ENCODE measurements at places on chromosomes 12 and 14.
A peak's percentile ranks its signal among the peaks of the same experiment; 100 is the strongest.

DNA sequence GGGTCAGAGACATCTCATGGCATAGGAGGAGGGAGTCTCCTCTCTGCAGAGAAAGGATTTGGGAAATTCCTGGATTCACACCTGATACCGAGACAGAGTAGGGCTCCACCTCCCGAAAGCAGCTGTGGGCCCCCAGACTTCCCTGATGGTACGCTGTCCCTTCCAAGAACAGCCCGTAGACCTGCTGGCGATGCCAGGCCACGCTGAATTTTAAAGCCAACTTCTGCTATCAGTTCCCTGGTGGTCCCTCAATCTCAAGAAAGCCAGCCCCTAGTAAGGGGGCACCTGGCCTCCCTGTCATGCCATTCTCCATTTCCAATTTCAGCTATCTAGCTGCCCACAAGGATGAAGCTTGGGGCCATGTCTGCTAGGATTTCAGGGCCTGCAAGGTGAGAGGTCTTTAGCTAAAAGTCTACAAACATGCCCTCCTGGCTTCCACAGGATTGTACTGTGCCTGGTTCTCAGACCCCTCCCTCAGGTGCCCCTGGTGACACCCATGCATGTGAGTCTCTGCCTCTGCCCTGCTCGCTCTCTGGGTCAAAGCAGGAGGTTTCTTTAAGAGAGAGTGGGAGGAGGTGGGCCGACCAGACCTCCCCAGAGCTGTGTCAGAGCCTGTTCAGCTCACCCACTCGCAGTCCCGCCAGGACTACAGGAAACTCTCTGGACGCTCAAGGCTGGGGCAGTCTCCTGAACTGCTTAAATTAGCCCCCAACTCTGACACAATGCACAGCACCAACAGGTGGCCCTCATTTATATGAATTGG, 30.5 kb downstream of the ANO2 start:
- no peak for DNase-seq

- DNase-seq, result no peak
Observed at GRCh38 chr14:97061198-97061597, 264.0 kb downstream of the VRK1 start.

GRCh38 chr12:99767809-99768208, 120.3 kb downstream of the GARIN6 start:
- DNase-seq, result peak; percentile 51

DNA sequence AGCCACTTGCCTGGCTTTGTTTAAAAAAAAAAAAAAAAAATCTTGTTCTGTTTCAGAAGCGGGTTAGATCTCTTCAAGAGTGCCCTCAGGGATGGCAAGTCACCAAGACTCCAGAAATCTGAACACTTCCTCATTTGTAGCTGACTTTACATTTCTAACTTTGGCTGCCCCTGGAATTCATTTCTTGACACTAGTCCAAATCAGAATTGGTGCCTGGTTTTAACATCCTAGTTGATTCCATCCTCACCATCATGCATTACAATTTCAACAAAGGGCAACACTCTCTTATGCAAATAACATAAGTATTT, 295.5 kb downstream of the RMST start:
- no peak for DNase-seq

DNA sequence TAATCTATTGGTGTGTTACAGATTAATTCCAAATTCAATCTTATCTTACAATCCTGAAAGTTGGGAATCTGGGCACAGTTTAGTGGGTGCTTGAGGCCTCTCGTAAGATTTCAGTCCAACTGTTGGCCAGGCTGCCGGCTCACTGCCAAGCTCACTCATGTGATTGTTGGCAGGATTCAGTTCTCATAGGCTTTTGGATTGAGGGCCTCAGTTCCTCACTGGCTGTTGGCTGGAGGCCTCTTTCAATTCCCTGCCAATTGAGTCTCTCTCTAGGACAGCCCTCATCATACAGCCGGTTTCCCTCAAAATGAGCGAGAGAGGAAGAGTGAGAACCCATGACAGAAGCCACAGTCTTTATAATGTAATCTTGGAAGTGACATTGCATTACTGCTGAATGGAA, 123.5 kb upstream of the FBXO33 start:
- DNase-seq, result no peak

DNA sequence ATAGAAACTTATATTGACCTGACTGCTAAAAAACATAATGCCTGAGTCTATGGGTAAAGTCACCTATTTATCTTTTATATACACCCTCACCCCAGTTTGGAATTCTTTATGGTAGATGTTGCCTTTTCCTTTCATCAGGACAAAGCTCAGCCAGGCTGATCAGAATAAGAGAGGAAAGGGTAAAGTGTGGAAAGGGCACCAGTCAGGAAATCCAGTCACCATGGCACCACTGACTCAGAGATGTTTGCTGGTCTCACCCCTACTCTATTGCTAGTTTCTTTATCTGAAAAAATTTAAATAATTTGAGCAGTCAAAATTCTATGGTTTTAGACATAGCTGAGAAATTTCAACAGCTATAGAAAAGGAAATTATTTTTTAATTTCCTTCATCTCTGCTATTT, 49.2 kb upstream of the SSTR1 start:
- no peak for DNase-seq

DNA sequence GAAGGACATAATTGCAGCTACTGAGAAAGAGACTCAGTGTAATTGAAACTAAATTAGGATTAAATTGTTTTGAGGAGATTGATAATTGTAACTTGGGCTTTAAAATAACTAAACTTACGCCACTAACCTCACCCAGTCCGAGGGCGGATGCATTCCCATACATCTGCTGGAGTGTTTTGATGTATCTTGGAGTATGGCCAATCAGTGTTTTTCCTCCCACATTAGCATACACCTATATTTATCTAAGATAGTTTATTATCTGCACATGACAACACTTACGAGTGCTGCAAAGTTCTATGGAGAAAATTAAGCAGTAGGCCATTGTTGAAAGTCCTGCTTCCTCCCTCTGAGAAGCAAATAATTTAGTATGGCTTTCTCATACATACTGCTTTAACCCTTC, 184.7 kb upstream of the PLEKHG7 start:
- no peak for DNase-seq

DNA sequence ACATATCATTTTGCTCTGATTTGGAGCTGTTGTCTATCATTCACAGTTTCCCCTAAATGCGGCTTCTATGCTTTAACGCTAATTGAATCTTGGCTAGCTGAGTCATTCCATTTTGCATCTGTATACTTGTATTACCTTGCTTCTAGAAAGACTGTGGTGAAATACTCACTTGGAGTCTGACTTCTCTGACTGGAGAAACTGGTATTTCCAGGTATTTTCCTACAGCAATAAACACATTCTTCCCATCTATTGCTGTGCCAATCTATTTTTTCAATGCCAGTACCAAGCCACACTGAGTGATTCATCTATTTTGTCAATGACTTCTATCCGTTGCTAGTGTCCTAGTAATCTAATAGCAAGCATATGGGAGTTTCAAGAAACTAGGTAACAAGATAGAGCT, 76.0 kb upstream of the ST8SIA1 start:
- no peak for DNase-seq

DNA sequence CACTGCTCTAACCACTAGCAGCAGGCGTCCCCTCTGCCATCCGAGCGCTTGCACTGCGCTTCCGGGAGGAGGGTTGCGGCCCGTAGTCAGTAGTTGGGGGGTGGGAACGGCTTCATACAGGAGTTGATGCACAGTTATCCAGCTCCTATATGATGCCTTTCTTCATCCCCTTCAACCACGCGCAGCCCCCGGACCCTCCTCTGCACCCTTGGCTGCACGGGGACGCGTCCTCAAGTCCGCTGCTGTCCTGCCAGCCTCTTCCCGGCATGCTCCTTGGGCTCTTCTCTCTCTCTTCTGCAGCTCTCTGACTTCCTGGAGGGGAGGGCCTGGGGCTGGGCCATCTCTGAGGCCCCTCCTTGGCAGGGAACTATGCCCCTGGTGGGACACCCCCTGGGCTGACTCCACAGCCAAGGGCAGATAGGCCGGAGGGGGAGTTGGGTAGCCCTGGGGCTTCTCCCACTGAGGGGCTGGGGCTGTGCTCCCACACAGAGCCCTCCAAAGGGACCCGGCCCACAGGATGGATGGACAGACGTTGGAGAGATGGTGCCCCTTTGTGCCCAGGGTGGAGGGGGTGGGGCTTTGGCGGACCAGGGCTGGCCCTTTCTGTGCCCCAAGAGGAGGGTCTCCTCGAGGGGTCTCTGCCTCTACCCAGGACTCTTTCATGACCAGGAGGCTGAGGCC, 29.0 kb downstream of the RTL1 start:
- DNase-seq, result no peak

DNA sequence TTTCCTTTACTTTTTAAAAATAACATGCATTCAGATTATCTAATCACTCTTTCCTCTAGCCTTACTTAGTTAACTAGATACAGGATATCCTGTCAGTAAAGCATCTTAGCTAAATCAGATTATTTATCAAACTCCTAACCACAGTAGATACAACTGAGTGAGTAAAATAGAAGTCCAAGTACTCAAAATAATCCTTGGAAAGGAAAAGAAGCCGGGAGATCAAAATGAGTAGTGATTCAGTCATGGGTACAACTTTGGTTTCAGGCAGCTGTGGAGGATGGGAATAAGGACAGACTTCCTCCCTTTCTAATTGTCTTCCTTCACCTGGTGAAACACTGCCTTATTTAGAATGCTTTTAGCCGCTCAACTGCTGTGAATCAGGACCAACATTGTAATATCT, 29.4 kb downstream of the GNG2 start:
- no peak for DNase-seq

DNA sequence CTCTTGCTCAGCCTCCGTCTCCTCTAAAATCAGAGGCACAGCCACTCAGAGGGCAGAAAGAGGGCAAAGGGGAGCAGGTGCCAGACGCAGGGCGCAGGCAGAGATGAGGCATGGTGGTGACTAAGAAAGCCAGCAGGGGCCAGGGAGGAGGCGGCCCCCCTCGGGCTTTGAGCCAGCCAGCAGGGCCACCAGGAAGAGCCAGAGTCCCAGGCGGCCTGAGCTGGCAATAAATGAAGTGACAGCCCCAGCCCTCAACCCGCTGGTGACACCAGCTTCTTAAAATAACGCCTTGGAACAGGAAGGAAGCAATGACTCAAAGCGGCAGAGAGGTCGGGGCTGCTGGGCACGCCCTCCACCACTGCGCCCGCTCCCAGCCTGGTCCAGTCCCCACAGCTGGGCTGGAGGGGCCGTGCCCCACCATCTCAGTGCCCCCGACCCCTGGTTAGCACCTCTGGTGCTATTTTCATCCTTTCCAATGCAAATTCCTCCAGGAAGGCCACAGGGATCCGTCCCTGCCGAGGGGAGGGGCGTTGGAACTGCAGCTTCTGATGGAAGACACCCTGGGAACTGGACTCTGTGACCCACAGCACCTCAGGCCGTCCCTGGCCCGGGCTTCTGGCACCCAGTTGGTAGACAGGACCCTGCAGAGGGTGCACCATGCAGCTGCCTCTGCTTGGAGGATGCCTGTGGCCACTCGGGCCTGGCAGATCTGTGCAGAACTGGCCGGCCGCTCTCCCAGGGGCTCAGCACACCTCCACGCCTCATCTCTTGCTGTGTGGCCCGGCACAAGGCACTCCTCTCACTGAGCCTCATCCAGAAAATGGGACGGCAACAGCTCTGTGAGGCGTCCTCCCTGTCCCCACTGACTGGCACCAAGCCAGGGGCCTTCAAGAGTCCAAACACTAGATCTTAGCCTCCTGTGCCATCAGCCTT, 113.7 kb downstream of the NCOR2 start:
- DNase-seq, result peak; percentile 95

DNA sequence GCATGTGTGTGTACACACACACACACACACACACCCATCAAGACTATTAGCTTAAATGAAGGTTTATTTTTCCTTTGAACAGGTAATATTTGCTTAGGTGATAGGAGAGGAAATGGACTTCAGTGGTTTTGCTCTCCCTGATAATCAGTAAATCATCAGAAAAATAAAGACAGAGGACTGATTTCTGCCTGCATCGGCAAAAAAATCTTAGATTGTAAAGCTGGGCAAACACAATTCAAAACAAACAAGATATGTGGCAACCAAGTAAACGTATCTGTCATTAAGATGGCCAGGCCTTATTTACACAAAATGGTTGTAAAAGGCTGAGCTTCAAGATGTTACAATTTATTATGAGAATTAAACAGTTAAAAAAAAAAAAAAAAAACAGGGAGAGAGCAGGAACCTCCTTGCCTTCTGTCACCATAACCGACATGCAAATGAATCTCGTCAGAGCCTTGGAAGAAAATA, 31.3 kb downstream of the PRKD1 start:
- no peak for DNase-seq

DNA sequence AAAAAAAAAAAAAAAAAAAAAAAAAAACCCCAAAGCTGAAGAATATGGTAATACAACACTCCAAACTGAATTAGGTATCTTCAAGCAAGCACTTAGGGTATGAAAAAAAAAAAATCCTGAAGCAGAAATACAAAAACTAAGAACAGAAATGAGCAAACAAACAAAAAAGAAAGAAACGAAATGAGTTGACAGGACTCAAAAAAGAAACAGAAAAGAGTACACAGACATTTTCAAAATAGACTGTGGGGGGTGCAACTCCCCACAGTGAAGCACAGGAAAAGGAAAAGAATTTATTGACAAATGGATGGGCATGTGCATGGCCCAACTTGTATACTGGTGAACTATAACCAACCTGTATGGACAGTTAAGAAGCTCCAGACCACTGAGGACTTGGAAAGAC, 24.6 kb downstream of the RPS6KA5 start:
- DNase-seq, result no peak

GRCh38 chr14:94882401-94882800, 112.5 kb upstream of the GSC start:
- DNase-seq, result no peak

GRCh38 chr12:43167691-43168090, 384.3 kb downstream of the ADAMTS20 start:
- DNase-seq, result no peak

- peak; percentile 18 for DNase-seq
Observed at GRCh38 chr14:31071151-31071550, 45.0 kb upstream of the STRN3 start.

- no peak for DNase-seq
Observed at GRCh38 chr12:48812389-48812788, 5.9 kb upstream of the CACNB3 start.

DNA sequence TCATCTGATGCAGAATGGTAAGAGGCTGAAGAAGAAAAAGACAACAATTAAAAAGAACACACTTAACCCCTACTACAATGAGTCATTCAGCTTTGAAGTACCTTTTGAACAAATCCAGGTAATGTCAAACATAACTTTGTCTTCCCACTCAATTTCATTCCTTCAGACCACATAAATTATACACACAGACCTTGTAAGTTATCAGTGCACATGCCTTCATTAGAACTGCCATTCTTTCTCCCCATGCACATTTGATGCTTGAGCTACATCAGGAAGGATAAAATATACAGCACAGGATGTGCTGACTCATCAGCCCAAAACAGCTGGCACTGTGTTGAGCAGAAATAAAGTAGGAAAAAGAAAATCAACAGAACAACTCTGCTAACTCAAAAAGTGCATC, 246.7 kb downstream of the PAWR start:
- peak; percentile 47 for DNase-seq

DNA sequence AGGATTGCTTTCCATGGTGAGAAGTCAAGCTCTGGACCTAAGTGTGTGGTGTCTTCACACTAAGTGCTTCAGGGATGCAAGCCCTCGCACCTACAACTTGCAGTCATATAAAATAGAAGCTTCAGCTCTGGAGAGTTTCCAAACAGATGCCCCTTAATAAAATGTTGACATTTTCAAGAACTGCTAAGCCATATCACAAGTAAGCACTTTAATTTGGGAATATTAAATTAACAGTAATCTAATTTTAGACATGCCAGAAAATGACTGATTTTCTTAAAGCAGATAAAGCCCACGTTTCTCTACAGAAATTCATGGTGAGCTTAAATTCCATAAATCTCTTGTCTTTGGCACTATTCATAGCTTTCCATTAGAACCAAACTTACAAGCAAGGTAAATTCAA, 600.1 kb upstream of the FLRT2 start:
- no peak for DNase-seq
